Stimulated activated CD4-positive, alpha-beta T cell treated with anti-CD3 and anti-CD28 coated beads, Interleukin-1b, Interleukin-23, amount 100 ng/mL, for 1 hour (primary cell): ENCODE measurements at places on chromosomes 3 and 15.
A peak's percentile ranks its signal among the peaks of the same experiment; 100 is the strongest.

DNA sequence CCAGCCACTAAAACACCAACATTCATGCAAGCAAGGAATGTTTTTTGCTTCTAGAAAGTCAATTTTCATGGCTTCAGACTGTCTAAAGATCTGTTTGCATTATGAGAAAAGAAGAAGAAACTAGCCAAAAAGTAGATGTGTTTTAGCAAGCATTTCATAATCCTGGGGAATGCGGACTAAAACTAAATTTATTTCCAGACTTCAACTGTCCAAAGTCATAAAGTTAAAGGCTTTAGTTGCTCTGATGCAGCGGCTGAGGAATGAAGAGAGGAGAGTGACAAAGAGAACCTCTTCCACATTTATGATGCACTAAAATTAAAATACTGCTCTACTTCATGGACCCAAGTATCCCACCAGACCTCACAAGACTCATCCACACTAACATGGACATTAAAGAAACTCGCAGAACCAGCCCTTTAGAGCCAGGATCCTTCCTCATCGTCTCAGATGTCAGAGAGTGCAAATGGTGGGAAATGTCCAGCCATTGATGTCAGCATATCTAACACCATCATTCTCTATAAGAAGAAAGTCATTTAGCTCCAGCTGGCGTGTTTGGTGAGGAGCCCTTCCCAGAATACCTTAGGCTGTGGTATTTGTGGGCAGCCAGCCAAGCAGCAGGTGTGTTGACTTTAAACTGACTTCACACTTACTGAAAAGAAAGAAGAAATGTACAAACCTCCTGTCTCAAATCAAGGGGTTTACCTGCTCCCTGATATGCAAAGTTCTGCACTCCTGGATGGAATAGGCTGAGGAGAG lies 17.4 kb downstream of the FYCO1 start:
- no peak for DNase-seq

- no peak for DNase-seq
These were observed 15.6 kb downstream of the CPA3 start for GRCh38 chr3:148880681-148881080.

DNA sequence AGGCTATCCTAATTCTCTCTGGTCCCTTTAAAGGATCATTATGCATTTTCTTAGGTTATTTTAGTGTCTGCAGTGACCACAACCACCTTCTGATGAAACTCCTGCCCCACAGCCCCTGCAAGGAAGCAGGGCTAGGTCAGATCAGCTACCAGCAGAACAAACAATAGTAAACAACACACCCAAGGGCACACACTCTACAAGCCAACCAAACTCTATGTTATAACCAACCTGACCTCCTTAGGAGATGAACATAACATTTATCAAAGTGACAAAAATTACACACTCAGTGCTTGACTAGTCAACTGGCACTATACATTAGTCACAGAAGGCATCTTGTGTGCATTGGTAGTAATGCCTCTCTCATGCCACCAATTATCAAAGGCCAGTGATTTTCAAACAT lies 17.3 kb downstream of the DENND6A start:
- no peak for DNase-seq

DNA sequence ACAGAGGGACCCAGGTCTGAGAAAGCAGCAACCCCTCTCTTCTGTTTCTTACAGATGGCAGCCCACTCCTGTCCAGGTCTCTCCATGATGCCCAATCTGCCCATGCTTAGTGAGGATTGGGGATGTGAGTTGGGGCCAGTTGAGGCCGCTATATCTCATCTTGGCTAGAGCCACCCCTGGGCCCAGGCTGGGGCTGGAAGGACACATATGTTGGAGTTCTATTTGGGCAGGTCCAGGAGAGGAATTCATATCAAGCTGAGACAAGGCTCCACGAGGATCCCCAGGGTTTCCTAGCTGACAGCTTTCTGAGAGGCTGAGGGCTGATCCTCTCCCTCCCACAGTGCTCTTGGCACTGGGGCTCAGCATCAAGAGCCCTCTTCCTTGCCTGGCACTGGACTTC lies 11.4 kb downstream of the TGM5 start:
- DNase-seq = no peak

- no peak for DNase-seq
These were observed 25.8 kb downstream of the GRIP2 start for GRCh38 chr3:14514323-14514720.

DNA sequence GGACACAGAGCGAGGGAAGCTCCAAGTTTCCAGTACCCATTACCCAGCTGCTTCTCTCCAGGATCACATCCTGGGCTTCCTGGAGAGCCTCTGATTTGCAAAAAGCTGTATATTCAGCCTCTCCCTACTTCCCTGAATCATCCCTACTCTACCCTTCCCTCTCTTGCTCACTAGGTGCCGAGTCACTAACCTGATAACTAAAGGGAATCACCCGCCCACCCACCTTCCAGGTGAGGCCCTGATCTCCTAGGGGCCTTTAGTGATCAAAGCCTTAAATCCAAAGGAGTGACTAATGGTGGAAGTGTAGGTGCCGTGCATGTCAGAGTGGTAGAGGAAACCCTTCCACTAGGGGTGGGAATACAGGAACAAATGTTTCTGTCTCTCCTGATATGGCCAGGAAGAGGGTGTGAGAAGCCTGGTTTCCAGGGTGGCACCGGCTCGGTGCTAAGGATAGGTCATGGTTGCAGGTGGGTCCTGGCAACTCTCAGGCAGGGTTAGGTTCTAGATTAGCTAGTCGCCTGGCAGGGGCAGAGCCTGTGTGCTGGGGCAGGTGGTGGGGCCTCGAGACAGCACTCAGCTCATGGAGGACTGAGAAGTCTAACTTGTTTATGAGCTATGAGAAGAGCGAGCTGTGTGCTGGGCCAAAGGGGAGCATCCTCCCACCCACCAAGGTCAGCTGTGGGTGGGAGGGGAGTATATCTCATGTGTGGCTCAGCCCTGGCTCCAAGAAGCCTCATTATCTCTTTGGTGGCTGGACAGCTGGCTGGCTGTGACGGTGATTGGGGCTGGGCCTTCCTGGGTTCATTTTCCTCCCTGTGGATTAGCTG lies 10.1 kb downstream of the SEMA7A start:
- DNase-seq = no peak

DNA sequence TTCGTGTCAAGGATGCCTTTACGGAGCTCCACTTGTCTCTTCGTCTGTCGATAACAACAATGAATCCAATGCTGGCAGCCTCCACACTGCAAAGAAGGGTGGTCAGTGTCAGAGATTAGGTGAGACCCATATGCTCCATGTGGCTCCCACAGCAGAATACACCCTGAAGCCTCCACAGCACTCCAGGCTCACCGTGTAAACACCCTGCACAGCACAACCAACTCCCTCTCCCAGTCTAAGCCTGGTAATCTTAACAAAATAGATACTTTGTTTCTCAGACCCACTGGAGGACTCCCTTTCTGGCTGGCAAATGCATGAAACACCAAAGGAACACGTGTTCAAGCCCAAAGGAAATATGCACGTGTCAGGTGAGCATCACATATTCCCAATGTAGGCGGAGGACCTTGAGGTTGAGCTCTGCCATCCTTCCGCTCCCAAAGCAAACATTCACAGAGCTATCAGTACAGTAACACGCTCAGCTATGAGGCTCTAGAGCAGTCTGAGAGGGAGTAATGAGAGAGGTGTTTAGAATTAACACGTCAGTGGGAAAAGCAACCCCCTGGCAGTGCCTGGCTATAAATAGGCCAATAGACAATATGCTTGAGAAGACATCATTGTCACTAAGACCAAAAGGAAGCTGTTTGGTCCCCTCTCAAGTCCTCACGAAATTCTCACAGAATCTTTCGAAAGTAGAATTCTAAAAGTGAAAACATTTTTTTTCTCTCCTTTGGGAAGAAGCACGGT lies 86.7 kb downstream of the MCF2L2 start:
- no peak for DNase-seq

DNA sequence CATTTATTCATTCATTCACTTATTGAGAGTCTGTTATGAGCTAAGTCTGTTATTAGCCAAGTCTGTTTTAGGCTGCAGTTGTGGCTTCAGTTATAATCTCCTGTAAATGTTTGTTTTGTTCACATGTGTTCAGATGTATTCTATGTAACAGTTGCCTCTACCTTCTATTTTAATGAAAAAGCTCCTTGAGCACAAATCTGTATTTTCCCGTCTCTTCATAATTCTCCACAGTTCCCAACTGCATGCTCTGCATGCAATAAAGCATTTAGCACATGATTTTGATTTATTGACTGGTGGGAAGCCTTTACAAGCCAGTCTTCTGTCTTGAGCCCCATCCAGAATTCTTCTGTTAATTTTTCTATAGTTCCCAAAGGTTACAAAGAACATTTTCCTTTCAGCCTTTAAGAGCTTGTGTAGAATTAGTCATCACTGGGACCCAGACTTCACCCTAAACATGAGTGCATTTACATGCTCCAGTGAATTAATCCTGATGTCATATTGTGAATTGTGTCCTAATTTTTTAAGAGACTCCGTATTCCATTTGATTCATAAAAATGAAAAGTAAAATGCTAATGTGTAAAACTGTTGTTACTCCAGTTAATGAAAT lies 122.3 kb upstream of the NR2E3 start:
- no peak for DNase-seq

DNA sequence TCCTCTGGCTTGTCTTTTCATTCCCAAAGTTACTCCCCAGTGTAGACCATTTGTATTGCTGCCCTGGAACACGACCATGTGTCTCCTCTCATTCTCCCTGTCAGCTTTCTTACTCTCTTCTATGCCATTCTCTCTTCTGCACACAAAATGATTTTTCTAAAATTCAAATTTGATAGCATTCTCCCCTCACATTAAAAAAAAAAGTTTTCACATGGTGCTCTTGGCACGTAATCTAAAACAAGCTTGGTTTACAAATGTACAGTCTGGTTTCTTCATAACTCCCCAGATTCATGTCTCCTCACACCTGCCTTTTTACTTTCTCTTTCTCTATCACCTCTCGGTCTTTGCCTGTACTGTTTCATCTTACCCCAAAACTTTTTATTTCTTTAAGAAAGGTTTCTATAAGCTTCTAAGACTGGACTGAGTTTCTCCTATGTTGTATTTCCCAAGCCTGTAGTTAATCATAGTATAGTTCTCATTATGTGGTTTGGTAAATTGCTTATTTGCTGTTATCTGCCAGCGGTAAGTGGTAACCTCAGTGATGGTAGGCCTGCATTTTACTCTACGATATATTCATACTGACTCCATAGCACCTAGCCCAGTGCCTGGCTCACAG lies 31.2 kb downstream of the BCHE start:
- no peak for DNase-seq

DNA sequence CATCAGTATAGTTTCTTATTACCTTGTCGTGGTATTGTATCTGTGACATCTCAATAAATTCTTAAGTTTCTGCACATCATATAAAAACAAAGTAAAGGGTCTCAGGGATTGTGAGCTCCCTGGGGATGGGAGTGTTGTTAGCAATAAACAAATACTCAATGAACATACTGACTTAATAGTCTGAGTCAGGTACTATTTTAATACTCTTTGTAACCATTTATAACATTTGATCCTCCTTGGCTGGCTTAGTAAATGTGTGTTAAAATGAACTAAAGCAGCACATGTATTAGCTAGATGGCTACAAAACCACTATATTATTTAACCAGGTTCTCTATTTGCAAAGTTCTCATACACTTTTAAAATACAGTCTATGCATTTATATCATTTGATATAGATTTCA lies 1.8 kb downstream of the ICE2 start:
- no peak for DNase-seq

DNA sequence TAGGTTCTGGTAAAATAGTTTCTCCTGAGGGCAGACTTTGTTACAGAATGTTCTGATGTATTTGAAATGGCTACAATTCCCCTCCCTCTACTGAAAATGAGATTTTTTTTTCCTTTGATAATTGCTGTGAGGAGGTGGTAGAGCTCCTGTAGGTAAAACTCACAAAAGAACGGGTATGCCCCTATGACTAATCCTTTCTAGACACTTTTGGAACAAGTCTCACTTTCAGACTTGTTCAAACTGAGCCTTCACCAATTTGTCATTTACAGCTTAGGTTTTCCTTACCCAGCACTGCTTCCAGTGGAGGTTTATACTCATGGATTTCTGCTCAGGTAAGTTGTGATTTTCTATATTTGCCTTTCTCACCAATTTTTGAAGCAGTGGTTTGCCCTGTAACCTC lies 115.6 kb downstream of the NLGN1 start:
- no peak for DNase-seq

- no peak for DNase-seq
These were observed 42.3 kb downstream of the MITF start for GRCh38 chr3:69781593-69781992.

GRCh38 chr3:27220166-27220565 lies 149.0 kb downstream of the NEK10 start:
- no peak for DNase-seq

GRCh38 chr3:18428991-18429745 lies 4.0 kb upstream of the SATB1 start:
- no peak for DNase-seq

DNA sequence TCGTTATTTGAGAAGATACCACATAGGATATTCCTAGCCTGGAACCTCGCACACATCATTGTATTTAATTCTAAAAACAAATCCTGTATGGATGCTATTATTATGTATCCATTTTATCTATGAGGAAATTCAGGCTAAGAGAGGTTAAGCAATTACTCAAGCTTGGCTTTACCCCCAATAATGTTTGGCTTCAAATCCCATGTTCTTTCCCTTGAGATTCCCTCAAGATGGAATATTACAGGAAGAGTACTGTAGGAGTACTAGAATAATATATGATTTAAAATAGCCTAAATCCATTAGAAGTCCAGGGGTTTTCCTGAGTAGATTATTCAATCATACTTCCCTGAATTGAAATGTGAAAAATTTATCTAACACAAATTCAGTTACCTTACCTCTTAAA lies 630.2 kb downstream of the ZNF385D start:
- DNase-seq = no peak

- no peak for DNase-seq
These were observed 221.7 kb upstream of the TLE3 start for GRCh38 chr15:70319466-70319865.

- peak; percentile 36 for DNase-seq
These were observed 163.2 kb downstream of the B3GALNT1 start for GRCh38 chr3:160941885-160942494.
